ENCODE measurements at places on chromosomes 7 and 10.

DNA sequence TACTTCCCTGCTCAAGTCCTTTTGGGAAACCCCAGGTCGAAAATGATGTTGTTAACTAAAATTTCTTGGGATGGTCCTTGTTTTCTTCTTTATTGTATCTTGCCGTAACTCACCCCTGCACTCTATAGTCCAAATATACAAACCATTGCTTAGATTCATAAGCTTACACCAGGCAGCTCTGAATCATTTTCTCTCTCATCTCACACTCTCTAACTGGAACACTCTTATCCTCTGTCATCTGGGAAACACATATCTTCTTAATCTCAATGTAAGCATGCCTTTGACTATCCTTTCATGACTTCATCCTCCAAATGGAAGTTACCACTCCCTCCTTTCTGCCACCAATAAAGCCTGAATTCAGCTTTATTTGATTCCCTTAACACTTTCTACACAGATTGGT lies 175.8 kb upstream of the ANK3 start:
- no peaks in the 10 kb centered on the region for H3K27me3 ChIP-seq
- DNase-seq, result no peak
- H3K4me1 ChIP-seq, result peaks cover 38% of the 10 kb centered on the region
- H3K36me3 ChIP-seq, result peaks cover 16% of the 10 kb centered on the region

- DNase-seq, result no peak
- H3K4me1 ChIP-seq, result peaks cover 5% of the 10 kb centered on the region
- no peak overlapping the region for H3K4me3 ChIP-seq
- H3K27me3 ChIP-seq, result no peaks in the 10 kb centered on the region
These were observed 101.1 kb downstream of the ELAPOR2 start for GRCh38 chr7:86958380-86958779.

- H3K27ac ChIP-seq, result no peak overlapping the region
- no peak overlapping the region for H3K4me3 ChIP-seq
- peaks cover 37% of the 10 kb centered on the region for H3K27me3 ChIP-seq
- DNase-seq, result no peak
- H3K36me3 ChIP-seq, result no peaks in the 10 kb centered on the region
- peaks cover 10% of the 10 kb centered on the region for H3K4me1 ChIP-seq
These were observed 7.5 kb downstream of the NRP1 start for GRCh38 chr10:33326933-33327332.

DNA sequence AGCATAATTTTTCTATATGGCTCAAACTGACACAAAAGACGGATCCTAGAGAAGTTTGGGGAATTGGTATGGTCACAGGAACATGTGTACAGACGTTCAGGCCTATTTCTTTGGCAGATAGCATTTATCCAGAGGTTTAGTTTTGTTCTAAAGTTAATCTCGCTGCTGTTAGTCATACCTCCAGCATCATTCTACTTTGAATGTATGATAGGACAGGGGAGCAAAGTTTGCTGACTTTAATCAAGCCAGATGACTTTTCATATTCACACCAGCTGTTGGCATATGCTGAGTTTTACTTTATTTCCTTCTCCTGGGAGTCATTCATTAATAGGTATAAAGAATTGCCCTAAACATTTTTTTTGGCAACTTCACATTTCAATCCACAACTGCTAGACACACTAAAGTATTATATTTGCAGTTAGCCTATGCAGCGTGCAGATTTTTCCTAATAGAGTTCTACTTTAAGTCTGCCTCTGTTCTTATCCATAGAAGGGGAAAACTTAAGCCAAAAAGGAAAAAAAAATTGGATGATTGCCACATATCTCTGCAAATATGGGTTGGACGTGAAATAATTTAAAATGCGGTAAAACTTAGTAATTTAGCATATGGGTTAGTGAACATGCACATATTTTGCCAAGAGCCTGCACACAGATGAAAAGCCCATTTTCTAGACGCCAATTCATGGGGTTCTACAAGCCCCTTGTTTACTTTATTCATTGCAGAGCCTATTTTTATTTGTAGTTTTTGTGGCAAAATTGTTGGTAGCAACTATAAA lies 213.1 kb downstream of the C7orf25 start:
- no peak for DNase-seq
- H3K27ac ChIP-seq, result no peak overlapping the region
- no peaks in the 10 kb centered on the region for H3K36me3 ChIP-seq
- no peak overlapping the region for H3K4me3 ChIP-seq
- H3K27me3 ChIP-seq, result no peaks in the 10 kb centered on the region

DNA sequence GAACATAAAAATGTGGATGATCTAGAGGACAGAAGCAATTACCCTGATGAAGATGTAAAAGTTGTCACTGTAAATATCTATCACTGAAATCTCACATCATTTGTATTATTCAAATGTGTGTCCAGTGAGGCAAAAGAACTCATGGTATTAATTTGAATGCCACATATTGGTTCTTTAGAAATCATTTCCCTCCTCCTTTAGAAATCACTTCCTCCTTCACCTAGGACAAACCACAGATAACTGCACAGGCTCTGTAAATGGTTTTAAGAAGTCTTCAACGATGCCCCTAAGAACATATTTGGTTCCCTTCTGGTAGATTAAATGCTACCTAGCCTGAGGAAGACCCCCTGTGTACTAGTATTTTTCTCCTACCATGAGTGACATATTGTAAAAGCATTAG lies 33.1 kb upstream of the ZNF518A start:
- H3K27ac ChIP-seq, result no peak overlapping the region
- no peaks in the 10 kb centered on the region for H3K4me1 ChIP-seq
- peaks cover 8% of the 10 kb centered on the region for H3K36me3 ChIP-seq

Measured in activated CD4-positive, alpha-beta memory T cell treated with anti-CD3 and anti-CD28 coated beads for 36 hours (primary cell).